ENCODE measurements at places on chromosomes 7 and 10.

DNA sequence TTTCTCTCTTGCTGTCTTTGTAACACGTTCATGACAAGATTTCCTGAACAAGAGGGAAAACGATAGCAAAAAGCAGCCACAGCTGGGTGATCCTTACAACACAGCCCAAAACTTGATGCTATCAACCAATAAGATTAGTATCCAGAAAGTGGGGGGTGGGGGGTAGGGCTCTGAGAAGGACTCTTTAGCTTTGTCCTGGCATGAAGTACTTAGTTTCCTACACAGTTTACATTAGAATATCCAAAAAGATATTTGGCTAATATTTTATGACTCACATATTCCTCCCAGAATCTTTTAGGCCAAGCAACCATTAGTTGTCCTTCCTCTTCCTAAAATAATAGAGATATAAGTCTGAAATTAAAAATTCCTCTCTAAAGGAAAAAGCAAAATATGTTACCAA is 22.9 kb upstream of the LRRC17 start:
- DNase-seq, result no peak

DNA sequence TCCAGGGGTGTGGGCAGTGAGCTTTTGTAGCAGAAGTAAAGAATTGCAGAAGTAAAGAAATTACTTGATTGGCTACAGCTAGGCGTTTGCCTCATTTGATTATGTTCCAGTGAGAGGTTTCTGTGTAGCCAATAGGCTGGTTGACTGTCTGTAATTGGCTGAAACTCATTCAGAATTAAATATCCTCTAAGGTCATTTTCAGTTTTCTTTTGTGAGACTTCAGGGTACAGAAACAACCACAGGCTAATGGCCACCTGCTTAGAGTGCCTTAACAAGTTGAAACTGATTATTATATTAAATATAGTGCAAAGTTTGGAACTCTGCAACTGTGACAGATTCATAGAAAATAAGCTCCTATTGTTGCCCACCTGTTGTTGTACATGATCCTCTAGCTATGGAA is 10.6 kb downstream of the SEC61A2 start:
- DNase-seq, result no peak

DNA sequence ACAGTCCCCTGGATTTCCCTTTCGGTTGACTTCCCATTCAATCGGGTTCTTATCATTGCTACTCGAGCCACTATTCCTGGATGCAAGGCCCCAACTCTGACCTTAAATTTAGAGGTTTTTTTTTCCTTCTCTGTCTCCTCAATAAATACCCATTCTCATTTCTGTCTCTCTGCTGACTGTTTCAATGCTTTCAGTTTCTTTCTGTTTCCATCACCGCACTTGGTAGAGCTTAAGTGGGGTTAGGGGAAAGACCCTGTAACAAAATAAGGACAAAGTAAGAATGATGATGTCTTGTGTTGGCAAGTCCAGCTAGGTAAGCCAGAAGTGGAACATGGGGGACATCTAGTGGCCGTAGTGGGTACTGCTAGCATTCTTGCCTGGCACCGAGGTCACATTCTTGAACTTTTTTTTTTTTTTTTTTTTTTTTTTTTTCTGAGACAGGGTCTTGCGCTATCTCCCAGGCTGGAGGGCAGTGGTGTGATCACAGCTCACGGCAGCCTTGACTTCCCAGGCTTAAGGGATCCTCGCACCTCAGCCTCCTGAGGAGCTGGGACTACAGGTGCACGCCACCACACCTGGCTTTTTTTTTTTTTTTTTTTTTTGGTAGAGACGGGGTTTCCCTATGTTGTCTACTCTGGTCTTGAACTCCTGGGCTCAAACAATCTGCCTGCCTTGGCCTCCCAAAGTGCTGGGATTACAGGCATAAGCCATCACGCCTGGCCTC is 40.3 kb downstream of the ZC3HC1 start:
- DNase-seq, result peak; percentile 79

DNA sequence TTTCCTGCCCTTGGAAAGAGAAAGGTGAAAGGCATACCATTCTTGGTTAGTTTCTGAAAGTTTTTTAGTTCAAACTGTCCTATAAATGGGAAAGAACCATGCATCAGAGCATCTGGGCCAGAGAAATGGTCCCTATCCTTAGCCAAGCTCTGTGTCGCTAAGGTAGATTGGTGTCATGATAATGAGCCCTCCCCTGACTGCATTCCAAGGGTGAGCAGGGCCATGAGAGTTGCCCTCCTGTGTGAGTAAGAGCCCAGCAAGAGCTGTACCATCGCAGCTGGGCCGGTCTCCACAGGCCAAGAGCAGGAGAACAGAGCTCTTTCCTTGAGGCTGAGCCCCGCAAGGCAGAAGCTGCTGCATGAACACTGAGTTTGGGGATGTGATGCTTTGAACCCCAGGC is 30.3 kb downstream of the GRB10 start:
- no peak for DNase-seq

DNA sequence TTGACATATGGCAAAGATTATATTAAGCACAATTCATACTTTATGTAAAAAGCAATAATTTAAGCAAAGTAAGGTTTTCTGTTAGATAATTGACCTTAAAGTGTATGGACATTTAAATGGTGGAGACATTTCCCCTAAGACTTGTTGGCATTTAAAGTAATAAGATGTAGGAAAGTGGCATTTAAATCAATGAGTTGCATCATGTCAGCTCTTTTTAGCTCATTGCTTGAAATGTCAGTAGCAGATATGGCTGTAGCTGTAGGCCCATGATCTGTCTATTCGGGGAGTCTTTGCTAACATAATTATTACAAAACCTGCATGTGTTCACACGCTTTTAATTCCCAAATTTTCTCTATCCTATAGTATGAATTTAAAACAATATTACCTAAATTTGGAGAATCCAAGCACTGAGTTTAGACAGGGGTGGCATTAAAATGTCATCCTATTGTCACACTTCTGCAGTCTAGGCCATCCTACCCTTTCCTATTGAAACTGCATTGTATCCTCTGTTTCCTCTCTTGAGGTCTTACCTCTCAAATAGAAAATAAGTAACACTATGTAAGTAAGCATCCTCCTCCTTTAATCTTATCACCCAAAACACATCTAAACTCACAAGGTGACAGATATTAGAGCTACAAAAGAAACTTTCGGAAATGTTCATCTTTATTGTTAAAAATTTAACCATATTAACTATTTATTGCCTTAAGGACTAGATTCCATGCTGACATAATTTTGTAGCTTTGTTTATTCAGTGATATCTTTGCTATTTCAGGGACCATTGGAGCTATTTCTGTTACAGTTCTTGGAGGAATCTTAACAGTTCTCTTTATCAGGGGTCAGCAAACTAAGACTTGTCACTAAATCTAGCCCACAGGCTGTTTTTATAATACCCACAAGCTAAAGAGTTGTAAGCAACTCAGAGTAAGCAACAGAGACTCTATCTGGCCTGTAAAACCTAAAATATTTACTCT is 91.2 kb downstream of the LCOR start:
- no peak for DNase-seq

GRCh38 chr10:44865289-44865671 is 45.9 kb upstream of the TMEM72 start:
- DNase-seq, result peak; percentile 44

DNA sequence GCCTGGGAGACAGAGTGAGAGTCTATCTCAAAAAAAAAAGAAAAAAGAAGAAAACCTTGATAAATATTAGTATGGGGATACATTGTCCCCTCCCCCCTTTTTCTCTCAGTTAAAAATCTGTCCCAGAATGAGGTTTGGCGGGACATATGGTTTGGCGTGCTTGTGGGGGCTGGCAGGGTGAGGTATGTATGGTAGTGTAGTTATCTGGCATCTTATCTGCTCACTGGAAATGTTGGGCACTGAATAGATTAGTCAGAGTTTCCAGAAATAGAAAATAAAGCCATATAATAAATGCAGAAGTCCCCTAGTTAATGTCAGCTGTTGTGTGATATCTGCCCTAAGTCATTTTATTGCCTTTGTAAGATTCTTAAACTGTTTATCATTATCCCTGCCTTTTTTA is 397.5 kb upstream of the GALNT17 start:
- DNase-seq, result no peak

GRCh38 chr10:32348297-32349198 is 1.6 kb upstream of the EPC1 start:
- peak; percentile 27 for DNase-seq

DNA sequence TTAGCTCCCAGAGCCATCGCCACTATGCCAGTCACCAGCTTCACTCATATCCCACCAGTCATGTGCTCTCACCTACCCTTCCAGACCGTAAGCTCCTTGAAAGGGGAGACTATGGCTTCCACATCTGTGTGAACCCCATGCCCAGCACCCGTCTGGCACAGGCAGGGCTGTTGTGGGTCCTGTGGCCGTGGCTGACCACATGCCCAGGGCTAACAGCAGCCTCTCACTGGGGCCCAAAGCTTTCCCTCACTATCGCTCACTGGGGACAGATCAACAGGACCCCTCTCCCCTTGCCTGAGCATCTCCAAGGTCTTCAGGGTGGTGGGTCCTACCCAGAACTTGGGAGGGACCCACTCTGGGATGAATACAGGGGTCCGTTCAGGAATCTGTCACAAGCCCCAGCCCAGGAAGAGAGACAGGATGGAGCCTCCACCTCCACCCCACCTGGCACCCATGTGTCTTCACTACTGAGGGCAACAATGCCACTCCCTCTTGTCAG is 303.9 kb downstream of the GRID1 start:
- DNase-seq, result no peak

DNA sequence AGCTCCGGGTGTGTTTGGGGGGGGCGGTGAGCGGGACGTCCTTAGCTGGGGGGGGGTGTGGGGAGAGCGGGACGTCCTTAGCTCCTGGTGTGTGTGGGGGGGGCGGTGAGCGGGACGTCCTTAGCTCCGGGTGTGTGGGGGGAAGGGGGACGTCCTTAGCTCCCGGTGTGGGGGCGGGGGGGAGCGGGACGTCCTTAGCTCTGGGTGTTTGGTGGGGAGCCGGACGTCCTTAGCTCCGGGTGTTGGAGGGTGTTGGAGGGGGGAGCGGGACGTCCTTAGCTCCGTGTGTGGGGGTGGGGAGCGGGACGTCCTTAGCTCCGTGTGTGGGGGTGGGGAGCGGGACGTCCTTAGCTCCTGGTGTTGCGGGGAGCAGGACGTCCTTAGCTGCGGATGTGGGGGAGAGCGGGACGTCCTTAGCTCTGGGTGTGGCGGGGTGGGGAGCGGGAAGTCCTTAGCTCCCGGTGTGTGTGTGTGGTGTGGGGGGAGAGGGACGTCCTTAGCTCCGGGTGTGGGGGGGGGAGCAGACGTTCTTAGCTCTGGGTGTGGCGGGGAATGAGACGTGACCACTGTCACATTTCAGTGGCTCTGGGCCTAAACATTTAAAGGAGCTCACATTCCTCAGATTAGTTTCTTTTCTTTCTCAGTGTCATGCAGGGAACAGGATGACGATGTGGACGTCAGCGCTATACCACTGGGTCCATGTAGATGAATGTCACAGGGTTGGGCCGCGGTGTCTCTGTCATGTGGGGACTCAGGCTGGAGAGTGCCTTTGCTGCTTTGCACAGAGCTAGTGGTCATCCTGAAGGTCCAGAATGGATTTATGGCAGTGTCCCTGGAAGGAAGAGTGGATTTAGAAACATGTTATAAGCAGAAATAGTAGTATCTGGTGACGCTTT is 7.5 kb downstream of the DYNC2I1 start:
- DNase-seq, result no peak

DNA sequence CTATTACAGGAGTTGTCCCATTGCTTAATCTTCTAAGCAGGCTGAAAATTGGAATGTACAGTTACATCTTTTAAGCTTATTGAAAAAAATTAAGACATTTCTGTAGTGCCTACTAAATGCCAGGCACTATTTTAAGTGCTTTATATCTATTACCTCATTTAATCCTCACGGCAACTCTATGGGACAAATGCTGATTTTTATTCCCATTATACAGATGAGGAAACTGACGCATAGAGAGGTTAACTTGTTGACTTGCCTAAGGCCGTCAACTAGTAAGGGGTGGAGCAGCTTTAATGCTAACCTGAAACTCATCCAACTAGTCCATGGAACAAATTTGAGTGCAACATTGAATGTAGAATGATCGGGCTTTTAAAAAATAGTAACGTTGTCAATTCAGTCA is 2.5 kb downstream of the ZKSCAN1 start:
- no peak for DNase-seq

DNA sequence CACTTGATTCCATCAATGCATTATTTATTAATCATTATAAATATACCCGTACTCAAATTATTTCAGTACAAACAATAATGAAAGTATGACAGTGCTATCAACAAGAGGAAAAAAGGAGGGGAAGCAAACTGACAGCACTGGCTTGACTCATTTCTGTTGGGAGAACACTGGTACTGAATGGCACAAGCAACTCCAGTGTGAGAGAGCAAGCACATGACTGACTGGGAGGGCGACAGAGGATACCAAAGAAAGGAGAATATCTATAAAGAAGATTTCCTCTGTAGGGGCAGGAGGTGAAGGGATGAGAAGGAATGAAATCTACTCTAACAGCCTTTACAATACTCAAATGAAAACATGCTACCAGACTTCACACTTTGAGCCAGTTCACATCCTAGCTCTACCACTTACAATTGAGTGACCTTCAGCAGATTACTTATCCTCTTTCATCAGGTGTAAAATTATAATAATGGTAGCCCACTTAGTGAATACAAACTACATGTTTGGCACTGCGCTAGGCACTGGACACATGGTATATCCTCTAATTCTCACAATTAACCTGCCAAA is 1.5 kb downstream of the USP54 start:
- DNase-seq, result no peak

DNA sequence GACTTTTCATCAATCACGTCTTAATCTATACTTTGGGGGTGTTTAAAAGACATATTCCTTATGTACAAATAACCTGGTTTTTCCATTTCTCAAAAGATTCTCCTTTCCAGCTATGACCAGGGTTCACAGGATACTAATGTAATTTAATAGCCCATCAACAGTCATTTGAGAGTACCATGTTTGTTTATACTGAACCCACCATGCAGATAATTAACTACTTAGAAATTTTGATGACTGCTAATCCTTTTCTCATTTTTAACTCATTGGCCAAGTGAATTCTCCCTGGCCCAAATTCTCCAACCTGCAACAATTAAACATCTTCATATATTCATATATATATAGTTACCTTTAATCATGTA is 28.8 kb upstream of the KMT2E start:
- no peak for DNase-seq
